ENCODE measurements at places on chromosomes 1 and 21. TPM values are rescaled to one million over a fixed set of nuclear protein-coding genes. Genes with fewer than 3 reads are reported as not detected.

Gene DYNLT5
- total RNA-seq: not detected

Gene MR1
- total RNA-seq: 7.9 TPM

Gene MPC2
- 81.3 TPM for total RNA-seq

Gene KRTAP12-2
- total RNA-seq: not detected

Gene VAMP4
- total RNA-seq: 3.8 TPM

Gene LRRC53
- not detected for total RNA-seq

Gene PODN
- total RNA-seq: not detected

Gene C8B
- total RNA-seq: not detected

Gene MEX3A
- 2.3 TPM for total RNA-seq

Gene MPZ
- 0.30 TPM for total RNA-seq

Gene PEAR1
- 6.0 TPM for total RNA-seq

Gene DEPDC1
- 11.7 TPM for total RNA-seq

Gene LIPI
- total RNA-seq: not detected

Gene PDE4B
- 8.5 TPM for total RNA-seq

Gene RAB7B
- 1.6 TPM for total RNA-seq

Gene TNFRSF9
- 2.0 TPM for total RNA-seq

Gene ACOT11
- 2.4 TPM for total RNA-seq

Gene SLC9C2
- total RNA-seq: not detected

Gene SYCP1
- total RNA-seq: not detected

Gene RXRG
- not detected for total RNA-seq

Gene CNST
- 9.3 TPM for total RNA-seq

Gene WDR64
- not detected for total RNA-seq

Gene DDOST
- total RNA-seq: 203 TPM

Gene KLF17
- total RNA-seq: 0.67 TPM

Gene CATSPERE
- not detected for total RNA-seq

Gene PMF1
- 64.4 TPM for total RNA-seq

Measured in A549 treated with GW870086 at 1 μM for 4 hours (cell line).